NCI-H69 (cell line): ENCODE measurements at places on chromosomes 2 and 18.

- no peak for DNase-seq
Measured at GRCh38 chr2:10525573-10526265, 77.6 kb upstream of the ODC1 start.

GRCh38 chr2:223113161-223113560 lies 61.2 kb downstream of the KCNE4 start:
- DNase-seq = no peak

- no peak for DNase-seq
Measured at GRCh38 chr2:176692533-176692932, 423.3 kb downstream of the MTX2 start.

GRCh38 chr2:70388128-70388527 lies 86.3 kb upstream of the FAM136A start:
- no peak for DNase-seq

DNA sequence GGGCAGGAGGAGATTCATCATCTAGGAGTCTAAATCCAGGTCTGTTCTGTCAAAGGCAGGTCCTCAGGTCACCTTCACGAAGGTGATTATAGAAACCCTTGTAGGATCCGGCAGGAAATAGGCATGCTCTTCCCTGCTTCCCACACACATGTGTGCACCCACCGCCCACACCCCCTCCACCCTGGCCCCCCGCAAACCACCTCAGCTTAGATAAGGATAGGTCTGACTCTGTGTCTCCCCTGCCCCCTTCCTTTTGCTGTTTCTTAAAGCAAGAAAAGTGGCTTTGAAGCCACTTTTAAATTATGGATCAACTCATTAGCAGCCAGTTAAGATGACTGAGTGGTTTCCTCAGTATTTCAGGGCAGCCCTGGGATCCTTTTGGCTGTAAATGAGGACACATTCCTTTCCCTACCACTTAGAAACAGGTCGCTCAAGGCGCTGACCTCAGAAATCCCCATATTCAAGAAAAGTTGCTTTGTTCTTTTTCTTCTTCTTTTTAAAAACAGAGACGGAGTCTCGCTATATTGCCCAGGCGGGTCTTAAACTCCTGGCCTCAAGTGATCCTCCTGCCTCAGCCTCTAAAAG lies 14.5 kb upstream of the CIB4 start:
- no peak for DNase-seq

DNA sequence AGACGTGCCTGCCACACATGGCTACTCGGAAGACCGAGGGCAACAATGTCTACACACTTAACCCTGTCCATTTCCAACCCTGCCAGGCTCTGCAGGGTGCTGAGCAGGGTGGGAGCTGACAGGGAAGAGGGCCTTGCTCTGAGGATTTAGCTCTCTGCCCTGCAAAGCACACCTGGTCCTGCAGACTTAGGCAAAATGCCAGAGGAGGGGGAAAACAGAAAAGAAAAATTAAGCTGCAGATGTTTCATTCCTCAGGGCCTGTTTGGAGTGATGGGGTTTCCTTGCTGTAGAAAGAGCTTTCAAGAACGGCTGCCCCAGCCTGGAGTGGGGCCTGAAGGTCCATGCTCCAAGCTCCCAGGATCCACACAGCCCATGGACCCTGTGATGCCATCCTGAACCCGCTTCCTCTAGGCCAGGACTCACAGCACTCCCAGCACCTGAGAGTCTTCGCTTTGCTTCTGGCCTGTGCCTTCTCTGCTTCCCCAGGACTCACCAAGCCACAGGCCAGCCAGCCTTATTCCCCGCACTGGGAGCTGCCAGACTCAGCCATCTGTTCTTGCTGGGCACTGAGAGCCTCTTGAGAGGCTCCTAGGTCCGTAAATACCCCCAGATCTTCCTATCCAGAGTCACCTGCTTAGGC lies 9.1 kb upstream of the TEX51 start:
- DNase-seq = no peak

DNA sequence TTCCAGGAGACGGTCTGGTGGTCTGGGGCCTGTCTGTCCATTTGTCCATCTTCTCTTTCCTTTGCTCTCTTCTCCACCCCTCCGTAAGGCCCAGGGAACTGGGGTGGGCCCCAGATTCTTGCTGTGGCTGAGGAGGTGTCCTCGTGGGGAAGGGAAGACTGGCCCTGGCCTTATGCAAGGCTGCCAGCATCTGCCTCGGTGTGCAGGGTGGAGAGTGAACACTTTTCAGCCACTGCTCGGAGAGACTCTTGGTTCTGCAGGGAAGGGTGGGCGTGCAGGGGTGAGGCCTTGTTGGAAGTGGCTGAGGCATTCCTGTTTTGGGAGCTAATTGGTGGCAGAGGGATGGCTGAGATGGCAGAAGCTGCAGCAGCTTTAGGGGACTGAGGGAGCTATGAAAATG lies 23.0 kb downstream of the EMX1 start:
- no peak for DNase-seq

GRCh38 chr2:98393354-98393753 lies 47.1 kb downstream of the CNGA3 start:
- no peak for DNase-seq

DNA sequence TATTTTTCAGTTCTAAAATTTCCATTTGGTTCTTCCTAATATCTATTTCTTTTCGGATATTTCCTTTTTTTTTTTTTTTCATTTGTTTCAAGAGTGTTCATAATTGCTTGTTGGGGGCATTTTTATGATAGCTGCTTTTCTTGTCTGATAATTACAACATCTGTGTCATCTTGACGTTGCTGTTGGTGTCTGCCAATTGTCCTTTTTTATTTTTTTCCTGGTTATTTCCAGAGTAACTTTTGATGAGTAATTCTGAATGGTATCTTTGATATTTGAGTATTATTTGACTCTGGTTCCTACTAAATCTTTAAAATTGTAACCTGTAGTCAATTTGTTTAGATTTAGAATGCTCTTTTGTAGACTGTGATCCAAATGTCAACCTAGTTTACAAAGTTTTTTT lies 51.3 kb upstream of the CHRNA1 start:
- no peak for DNase-seq

DNA sequence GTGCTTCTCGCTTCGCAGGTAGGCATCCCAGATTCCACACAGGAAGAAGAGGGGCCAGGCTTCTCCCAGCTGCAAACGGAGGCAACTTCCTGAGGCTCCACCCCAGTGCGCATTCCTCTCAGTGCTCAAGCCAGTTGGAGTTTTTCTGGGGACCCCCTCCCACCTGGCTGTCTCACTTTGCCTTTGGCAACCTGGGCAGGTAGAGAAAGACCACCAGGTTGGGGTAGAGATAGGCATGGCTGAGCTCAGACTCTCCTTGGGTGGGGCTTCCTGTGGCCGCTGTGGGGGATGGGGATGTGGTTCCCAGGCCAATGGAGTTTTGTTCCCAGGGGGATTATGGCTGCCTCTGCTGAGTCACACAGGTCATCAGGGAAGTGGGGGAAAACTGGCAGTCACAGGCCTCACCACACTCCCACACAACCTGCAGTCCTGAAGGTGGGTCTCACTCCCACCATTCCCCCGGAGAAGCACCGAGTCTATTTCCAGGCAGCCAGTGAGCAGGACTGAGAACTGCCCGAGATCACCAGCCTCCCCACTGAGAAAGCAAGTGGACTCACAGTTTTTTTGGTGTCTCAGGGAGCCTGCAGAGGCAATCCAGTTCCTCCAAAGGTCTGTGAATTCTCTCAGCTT lies 38.1 kb downstream of the SLC39A10 start:
- DNase-seq = no peak

DNA sequence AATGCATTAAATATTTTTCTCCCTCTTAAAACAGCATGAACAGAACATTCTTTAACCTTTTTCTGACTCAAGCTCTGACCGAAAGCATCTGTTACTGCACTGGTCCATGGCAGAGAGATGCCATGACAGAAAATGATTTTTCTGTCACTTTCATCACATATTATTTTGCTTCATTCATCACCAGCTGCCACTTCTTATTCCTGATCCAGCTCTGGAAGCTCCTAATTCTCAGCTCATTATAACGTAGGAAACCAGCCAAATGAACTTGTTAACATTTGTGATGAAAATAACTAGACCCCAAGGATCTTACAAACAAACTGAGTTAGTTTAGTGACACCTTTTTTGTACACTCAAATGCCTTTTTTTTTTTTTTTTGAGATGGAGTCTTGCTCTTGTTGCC lies 7.6 kb upstream of the CFLAR start:
- DNase-seq = no peak

GRCh38 chr18:48605408-48605845 lies 66.6 kb downstream of the CTIF start:
- peak; percentile 95 for DNase-seq

DNA sequence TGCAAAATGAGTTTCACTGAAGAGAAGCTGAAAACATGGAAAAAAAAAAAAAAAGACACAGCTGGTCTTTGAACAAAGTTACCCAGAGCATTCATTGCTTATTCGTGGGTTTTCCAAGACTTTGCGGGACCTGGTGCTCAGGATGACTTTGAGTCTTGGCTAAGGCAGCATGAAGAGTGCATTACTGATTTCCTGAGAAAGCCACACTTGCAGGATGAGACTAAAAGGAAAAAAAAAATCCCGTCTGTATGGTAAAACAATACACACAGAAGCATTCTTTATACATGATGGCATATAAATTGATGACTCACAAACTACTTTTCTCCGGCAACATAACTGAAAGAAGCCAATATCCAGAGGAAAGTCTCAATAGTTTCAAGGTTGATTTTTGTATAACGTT lies 195.4 kb downstream of the SPP2 start:
- DNase-seq = no peak

GRCh38 chr2:74206180-74206688 lies 7.8 kb downstream of the MTHFD2 start:
- peak; percentile 4 for DNase-seq

- DNase-seq = no peak
Measured at GRCh38 chr2:133484106-133484505, 84.2 kb downstream of the NCKAP5 start.

DNA sequence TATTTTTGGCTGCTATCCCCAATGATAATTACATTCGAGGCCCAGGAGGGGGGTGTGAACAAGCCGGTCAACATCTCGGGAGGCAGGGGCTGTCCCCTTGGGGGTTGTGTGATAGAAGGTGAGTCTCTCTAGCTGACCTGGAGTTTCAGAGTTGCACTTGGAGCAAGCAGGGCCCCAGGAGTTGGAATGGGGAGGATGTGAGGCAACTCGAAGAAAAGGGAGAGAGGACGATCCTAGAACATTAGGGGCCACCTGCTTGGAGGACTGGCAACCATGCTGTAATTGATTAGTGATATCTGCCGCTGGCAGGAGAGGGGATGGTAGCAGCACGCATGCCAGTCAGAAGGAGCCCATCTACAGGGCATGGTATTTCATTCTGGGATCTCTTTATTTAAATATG lies 122.6 kb downstream of the CTIF start:
- no peak for DNase-seq

DNA sequence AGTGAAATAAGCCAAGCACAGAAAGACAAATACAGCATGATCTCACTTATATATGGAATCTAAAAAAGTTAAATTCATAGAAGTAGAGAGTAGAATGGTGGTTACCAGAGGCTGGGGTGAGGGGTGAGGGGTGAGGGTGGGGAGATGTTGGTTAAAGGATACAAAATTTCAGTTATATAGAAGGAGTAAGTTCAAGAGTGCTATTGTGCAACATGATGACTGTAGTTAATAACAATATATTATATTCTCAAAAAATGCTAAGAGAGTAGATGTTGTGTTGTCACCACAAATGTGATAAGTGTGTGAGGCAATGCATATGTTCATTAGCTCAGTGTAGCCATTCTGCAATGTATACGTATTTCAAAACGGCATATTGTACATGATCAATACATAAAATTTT lies 26.4 kb upstream of the GULP1 start:
- DNase-seq = no peak
